MG63 (cell line): ENCODE measurements at places on chromosomes 12 and 14. TPM values are rescaled to one million over a fixed set of nuclear protein-coding genes. Genes with fewer than 3 reads are reported as not detected.

GRCh38 chr12:94649349-94650142 is 811 bp downstream of the TMCC3 start:
- DNase-seq: peak; percentile 25

- no peak for DNase-seq
These were observed 153.6 kb upstream of the PLEKHA5 start for GRCh38 chr12:18975933-18976332.

DNA sequence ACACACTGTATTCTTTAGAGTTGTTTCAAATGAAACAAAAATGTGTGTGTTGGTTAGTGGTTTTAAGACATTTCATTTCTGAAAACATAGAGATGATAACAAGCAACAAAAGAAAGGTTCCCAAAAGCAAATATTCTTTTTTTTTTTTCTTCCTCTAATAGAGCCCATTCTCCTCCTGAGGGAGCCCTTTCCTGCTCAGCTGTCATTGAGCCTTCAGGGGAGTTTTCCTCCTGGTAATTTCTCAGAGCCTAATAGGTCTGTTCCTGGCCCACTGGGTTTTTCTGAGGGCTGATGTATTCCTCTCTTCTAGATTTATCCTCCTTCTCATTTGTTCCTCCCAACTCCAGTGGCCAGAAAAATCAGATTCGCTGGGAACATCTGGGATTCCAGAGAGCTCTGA is 654.5 kb downstream of the NOVA1 start:
- DNase-seq: no peak

DNA sequence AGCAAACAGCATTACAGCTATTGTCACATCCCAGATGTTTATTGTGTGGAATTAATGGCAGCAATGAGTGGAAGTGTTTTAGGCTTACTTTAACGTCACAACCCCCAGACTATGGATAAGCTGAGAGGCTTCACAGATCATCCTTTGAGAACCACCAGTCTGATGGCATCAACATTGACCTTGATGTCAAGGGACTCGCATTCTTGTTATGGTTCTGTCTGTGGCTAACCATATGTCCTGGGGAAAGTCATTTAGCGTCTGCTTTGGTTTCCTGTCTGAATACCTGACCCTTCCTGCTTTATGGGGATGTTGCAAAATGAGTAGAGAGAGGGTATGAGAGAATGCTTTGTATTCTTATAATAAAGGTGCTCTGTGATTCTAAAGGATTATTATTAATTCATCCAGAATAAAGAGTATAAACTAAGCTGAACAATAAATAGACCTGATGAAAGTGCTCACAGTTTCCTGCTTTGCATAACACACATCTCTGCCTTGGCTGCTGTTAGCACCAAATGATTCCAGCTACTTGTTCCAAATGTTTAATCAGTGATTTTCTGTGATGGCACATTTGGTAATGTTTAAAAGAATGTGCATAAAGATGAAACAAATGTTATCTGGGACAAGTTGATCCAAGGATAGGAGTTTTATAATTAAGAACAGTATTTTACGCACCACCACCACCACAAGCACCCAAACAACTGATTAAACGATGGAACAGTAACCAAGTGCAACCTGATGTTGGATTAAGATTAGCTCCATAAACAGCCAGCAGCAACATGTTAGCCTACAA is 116.9 kb upstream of the LRIG3 start:
- no peak for DNase-seq

- no peak for DNase-seq
These were observed 15.7 kb downstream of the PTGER2 start for GRCh38 chr14:52329678-52330369.

- DNase-seq: no peak
These were observed 13.2 kb downstream of the KCNH5 start for GRCh38 chr14:63032076-63032475.

- DNase-seq: peak; percentile 89
These were observed 1.7 kb downstream of the MGST1 start for GRCh38 chr12:16349131-16349460.

DNA sequence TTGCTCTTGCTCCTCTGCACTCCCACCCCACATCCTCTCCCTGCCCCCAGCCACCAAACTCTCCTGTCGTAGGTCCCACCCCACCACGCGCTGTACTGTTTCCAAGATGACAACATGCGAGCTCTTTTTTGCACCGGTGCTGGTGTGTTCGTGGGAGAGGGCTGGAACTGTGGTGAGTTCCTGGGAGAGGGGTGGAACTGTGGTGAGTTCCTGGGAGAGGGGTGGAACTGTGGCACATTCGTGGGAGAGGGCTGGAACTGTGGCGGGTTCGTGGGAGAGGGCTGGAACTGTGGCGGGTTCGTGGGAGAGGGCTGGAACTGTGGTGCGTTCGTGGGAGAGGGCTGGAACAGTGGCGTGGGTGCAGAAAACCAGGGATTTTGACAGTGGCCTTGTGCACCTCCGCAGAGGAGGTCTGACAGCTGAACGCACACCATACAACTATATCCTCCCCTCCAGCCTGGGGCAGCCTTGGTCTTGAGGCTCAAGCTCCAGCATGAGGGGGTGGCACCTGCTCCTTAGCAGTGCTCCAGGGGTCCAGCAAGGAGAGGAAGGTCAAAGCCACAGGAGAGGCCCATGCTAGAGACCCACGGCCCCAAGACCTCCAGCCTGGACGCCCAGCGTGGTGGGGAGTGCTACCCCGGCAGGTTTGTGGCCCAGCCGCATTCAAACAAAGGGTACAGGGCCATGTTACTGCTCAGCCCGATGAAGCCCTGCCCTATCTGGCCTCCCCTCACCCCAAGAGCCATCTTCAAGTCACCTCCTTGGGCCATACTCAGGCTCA is 50.1 kb downstream of the ACTN1 start:
- DNase-seq: no peak

DNA sequence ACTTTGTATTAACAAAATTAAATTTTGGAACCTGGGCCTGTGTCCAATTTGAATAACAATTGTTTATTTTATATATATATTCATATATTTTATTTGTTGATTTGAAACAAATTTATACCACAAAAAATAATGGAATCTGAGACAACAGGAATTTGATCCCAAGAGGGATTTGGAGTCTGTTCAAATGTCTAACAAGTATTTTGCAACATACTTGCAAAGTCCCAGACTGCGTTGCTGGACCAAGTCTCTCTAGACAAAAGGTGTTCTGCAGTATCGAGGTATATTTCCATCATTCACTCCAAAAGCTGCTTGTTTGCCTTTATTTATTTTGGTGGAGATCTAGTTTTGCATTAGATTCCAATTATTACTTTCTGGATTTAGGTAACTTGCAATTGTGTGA is 68.7 kb upstream of the PTPRR start:
- no peak for DNase-seq

DNA sequence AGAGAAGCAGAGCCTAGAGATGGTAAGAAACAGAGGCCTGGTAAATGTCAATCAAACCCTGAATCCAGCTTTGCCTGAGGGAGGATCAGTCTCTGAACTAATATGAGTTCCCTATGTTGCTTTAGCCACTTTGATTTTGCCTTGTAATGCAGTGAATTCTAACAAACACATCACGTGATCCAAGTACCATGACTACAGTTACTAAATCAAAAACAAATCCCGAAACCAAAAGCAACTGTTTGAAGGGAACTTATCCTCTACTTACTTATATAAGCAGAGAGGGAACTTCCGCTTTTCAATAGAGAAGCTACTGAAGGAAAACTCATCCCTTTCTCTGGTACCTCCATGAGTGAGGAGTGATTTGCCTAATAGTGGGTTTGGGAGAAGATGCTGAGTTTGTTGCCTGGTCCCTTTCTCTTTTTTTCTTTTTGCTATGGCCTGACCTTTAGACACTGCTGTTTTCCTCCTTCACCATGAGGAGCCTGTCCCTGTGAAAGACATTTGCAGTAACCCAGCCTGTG is 7.7 kb upstream of the PPTC7 start:
- no peak for DNase-seq

- no peak for DNase-seq
These were observed 89.6 kb downstream of the TTC7B start for GRCh38 chr14:90726656-90727055.

- DNase-seq: no peak
These were observed 1.7 kb downstream of the YY1 start for GRCh38 chr14:100240668-100241032.

DNA sequence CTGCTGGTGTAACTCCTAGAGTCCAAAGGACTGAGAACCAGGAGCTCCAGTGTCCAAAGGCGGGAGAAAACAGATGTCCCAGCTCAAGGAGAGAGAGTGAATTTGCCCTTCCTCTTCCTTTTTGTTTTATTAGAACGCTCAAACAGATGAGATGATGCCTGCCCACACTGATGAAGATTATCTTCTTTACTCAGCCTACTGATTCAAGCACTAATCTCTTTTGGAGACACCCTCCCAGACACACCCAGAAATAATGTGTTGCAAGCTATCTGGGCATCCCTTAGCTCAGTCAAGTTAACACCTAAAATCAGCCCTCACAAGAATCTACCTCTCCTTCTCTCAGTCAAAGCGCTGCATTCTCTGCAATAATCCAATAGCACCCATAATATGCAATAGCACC is 78.2 kb upstream of the BCL2L14 start:
- DNase-seq: no peak

DNA sequence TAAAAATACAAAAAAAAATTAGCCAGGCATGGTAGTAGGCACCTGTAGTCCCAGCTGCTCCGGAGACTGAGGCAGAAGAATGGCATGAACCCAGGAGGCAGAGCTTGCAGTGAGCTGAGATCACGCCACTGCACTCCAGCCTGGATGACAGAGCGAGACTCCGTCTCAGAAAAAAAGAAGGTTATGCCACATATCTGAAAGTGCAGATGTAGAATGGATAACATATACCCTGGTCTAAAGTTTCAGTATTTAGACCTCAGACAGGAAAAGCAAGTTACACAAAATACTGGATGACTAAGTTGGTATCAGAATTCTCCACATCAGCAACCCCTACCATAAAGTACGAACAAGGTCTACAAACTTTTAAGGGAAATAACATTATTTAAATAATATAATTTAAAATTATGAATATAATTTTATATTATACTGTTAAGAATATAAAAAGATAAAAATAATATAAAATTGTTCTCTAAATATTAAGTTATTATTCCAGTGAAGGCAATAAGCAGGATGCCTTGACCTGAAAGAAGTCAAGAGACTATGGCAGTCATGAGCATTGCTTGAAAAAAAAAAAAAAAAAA is 169.9 kb downstream of the CRADD start:
- no peak for DNase-seq

DNA sequence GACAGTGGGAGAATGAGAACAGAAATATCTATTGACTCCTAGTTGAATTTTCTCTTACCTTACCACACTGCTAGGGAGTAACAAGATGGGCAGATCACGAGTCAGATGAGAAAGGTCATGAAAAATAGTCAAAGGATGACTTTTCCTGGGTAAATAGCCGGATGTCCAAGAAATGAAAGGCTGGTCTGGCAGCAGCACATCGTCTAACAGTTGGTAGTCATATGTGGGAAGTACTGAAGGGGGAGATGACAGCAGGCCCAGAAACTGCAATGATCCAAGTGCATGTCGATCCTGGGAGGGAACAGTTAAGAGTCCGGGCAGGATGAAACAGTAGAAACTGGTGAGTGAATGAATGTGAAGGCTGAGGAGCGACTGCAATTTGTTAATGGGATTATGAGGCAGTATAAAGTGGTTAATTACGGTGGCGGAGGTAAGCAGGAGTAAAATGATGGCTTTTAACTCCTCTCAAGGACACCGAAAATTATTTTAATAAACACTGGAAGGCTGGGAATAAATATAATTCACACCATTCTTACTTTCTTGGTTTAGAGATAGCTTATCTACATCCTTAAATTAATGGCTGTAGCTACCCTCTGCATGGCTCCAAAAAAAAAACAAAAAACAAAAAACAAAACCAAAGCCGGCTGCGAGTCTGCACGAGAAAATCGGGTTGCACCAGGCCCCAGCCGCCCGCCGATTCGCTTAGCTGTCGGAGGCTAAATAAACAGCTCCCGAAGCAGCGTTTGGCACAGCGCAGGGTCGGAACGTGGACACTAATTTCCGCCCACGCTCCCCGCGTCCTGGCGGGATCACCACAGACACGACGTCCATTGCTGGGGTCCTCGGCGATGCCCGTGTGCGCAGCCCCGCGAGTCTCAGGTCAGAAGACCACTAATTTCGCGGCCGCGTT is 1.0 kb upstream of the ERC1 start:
- peak; percentile 79 for DNase-seq

DNA sequence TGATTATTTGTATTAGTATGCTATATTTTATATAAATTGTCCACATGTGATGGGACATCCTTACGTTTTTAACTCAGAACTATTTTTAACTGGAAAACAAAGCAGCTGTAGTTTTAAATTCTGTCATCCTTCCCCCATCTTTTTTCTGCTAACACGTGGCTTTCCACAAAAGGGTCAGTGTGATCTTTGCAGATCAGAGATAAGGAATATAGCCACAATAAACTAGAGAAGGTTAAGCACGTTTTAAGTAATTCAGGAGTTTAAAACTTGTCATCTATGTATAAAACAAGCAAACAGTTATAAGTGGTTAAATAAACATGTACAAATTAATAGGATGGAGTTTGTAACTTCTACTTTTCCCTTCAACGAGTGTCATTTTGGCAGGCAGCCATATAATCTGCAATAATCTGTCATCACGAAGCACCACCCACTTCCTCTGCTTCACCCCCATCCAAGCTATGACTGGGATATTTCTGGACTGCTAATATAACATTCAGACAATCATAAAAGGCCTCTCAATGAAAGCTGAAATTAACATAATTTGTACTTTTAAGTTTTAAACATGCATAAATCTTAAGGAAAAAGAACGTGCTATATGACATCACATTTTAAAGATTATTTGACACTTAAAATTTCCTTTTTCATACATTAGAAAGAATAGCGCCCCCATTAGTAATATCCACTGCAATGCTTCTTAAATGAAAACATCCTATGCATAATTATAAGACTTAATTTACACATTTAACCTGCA is 15.3 kb downstream of the TAOK3 start:
- no peak for DNase-seq

DNA sequence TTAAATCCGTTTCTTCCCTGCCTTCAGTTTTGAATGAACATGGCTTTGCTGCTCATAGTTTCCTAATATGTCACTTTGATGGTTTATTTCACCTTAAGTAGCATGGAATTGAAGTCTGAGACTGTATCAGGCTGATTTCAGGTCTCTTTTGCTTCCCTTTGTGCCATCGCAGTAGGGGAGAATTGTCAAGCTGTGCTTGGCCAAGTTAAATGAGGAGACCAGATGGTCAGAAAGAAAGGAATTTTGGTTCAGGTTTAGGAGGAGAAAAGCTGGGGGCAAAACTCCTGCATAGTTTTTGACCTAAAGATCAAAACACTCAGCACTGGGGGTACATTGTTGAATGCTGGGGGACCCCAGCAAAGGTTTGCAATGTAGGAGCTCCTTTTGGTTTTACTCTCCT is 398.4 kb downstream of the NUAK1 start:
- no peak for DNase-seq

GRCh38 chr14:101117543-101117942 is 214.0 kb upstream of the RTL1 start:
- DNase-seq: no peak

Gene NEUROD4
- not detected in 2 replicates for total RNA-seq

Gene AHNAK2
- 26.9 and 31.3 TPM in 2 replicates for total RNA-seq

Gene FAR2
- 19.5 and 30.8 TPM in 2 replicates for total RNA-seq

Gene TAS2R20
- total RNA-seq: not detected in 2 replicates

Gene AMHR2
- not detected in 2 replicates for total RNA-seq

Gene TSPAN19
- total RNA-seq: not detected in 2 replicates

Gene KRT75
- total RNA-seq: not detected in 2 replicates

Gene KRT72
- not detected in 2 replicates for total RNA-seq

Gene TNS2
- 10.8 and 12.4 TPM in 2 replicates for total RNA-seq

Gene APOF
- not detected in 2 replicates for total RNA-seq

Gene COX8C
- total RNA-seq: not detected in 2 replicates

Gene KHNYN
- 19.1 and 30.7 TPM in 2 replicates for total RNA-seq
